Activated CD8-positive, alpha-beta memory T cell treated with anti-CD3 and anti-CD28 coated beads for 1 hour (primary cell): ENCODE measurements at places on chromosomes 7 and 10.

- DNase-seq: no peak
Observed at GRCh38 chr7:84669177-84669732, 474.7 kb upstream of the SEMA3A start.

DNA sequence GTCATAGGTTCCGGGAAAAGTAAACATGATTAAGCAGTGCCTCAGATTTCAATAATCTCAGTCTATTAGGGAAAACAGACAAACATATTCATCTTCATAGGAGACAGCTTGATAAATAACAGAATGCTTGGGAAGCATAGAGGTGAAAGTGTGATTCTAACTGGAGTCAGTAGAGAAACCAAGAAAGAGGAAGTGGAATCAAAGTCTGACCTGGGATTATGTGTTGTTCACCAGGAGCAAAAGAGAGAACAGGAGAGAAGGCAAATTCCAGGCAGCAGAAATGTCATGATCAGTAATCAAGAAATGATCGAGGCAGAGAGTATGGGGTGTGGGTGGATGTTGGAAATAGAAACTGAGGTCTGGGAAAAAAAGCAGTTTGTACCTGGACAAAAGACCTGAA, 43.7 kb downstream of the DGKB start:
- no peak for DNase-seq

GRCh38 chr7:45698303-45699014, 124.3 kb downstream of the ADCY1 start:
- DNase-seq: no peak

DNA sequence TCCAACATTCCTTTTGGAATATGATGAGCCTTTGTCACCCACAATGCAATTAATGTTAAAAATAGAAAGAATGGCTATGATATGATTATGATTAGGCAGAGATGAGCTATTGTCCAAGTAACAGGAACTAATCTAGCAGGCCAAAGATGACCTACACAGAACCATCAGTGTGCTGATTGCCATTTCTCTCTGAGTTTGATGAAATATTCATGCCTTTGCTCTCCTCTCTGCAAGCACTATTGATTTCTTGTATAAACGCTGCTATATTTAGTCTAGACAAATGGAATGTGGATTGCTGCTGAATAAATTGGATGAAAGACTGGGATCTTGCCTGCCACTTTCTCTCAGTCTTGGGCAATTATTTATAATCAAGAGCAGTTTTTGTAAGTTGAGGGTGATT, 85.4 kb downstream of the HDAC9 start:
- no peak for DNase-seq

GRCh38 chr7:159118197-159118595, 26.5 kb downstream of the VIPR2 start:
- no peak for DNase-seq

DNA sequence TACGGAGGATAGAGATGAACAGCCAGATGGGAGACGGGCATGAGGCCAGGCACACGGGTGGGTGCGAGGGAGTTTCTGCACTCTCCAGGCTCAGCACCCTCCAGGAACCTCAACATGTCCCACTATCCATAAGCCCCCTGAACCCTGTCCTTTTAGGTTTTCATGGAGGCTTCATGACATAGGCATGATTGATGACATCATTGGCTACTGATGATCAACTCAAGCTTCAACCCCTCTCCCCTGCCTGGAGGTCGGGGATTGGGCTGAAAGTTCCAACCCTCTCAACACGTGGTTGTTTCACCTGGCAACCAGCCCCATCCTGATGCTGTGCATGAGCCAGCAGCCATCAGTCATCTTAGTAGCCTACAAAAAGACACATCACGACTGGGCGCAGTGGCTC, 360.7 kb upstream of the AUTS2 start:
- no peak for DNase-seq

DNA sequence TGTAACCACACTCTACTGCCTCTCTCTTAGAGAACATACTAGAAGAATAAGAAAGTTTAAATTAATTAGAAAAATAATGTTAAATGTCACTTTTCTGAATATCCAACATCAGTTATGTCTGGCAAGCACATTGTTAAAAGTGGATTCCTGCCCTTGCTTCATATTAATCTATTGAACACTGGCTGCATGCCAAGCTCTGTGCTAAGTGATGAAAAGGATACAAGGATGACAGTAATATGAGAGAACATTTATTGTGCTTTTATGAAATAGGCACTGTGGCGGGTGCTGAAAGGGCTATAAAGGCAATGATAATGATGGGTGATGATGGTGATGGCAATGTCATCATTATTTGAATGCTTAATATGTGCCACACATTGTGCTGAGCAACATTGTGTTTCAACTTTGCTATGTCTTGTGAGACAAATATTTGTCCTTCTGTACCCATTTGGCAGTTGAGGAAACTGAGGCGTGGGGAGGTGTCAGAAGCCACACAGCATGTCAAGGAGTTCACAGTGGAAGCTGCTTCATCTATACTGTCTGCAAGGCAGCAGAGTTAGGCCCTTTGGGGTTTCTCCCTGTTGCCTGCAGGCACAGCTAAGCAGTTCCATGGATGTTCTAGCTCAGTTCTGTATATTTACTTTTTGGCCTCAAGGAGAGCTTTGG, 64.2 kb upstream of the RAPGEF5 start:
- no peak for DNase-seq

DNA sequence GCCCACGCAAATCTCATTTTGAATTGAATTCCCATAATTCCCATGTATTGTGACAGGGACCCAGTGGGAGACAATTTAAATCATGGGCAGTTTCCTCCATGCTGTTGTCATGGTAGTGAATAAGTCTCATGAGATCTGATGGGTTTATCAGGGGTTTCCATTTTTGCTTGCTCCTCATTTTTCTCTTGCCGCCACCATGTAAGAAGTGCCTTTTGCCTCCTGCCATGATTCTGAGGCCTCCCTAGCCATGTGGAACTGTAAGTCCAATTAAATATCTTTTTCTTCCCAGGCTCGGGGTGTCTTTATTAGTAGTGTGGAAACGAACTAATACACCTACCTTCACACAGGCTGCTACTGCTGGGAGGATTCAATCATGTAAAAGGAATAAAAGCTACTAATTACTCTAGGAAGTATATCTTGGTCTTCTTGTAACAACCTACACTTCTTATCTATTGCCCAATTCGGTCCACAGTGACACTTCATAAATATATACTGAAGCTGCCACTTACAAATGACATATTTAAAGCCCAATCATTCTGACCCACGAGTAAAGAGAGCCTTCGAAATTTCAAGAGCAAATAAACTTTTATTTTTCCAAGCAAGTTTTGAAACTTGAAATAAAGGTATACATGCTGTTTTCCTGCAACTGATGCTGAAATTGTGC, 100.3 kb upstream of the ASAH2 start:
- no peak for DNase-seq

- DNase-seq: no peak
Observed at GRCh38 chr7:115435178-115435577, 513.3 kb downstream of the MDFIC start.

DNA sequence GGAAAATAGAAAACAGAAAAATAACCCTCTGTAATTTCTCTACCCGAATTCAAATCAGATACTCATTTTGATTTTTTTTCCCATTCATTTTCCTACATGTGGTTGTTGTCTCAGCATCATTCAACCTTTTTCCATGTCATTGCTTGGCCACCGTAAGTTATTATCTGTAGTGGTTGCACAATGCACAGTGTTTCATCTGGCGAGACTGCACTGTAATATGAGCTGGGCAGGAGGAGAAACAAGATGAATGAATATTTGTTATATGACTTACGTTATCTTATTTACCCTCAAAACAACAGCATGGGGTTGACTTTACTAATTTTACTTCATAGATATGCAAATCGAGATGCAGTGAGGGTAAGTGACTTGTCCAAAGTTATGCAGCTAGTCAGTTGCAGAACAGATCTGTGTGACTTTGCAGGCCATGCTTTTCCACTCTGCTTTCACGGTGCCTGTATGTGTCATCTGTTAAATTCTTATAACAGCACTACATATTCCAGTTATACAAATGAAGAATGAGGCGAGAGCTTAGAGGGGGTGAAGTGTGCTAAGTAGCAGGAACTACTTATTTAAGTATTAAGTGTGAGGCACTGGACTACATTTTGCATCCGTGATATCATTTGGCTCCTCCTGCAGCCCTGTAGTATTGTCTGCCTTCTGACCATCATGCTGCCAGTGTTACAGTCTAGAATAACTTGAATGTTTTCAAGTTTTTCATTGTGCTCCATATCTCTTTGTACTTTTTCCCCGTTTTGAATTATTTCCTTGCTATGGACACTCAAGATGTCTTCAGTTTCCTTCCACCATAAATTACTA, 56.7 kb downstream of the ZMYND11 start:
- DNase-seq: no peak

GRCh38 chr7:134901389-134902020, 84.8 kb upstream of the AGBL3 start:
- DNase-seq: no peak
